ENCODE measurements at places on chromosomes 7 and 10.

GRCh38 chr10:71250405-71250804, 38.0 kb downstream of the UNC5B start:
- no peak for DNase-seq

DNA sequence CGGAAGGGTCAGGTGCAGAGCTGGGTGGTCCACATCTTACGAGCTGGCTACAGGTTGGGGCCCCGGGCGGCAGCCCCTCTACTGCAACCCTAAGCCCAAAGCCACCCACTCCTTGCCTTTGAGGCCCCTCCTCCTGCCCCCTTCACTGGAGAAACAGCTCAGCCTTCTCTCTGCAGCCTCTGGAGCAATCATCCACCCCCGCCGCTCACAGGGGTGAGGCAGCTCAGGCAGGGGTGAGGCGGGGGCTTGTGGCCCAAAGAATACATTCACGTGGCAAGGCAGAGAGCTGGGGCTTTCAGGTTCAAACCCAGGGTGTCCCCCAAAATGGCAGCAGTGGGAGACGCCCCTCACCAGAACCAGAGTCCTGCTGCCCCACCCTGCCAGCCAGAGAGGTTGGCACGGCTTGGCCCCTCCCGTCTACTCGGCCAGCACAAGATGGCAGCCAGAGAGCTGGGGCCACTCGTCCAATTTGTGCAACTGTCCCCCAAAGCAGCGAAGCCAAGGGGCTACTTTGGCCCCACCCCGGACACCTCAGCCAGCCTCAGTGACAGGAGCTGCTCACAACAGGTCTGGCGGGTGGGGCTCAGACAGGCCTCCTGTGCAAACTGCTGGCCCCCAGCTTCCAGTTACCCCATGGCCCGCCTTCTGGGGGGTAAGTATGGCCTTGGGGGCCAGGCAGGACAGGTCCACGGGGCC, 7.2 kb downstream of the GNB2 start:
- DNase-seq: peak; percentile 69

- peak; percentile 34 for DNase-seq
Measured at GRCh38 chr10:96401036-96401435, 42.2 kb upstream of the OPALIN start.

GRCh38 chr7:128833148-128833945, 3.1 kb downstream of the FLNC start:
- peak; percentile 70 for DNase-seq

- DNase-seq: no peak
Measured at GRCh38 chr10:126634911-126635310, 35.6 kb downstream of the C10orf90 start.
